CD4-positive, alpha-beta memory T cell (primary cell): ENCODE measurements at places on chromosomes 5 and 9. TPM values are rescaled to one million over a fixed set of nuclear protein-coding genes. Genes with fewer than 3 reads are reported as not detected.

DNA sequence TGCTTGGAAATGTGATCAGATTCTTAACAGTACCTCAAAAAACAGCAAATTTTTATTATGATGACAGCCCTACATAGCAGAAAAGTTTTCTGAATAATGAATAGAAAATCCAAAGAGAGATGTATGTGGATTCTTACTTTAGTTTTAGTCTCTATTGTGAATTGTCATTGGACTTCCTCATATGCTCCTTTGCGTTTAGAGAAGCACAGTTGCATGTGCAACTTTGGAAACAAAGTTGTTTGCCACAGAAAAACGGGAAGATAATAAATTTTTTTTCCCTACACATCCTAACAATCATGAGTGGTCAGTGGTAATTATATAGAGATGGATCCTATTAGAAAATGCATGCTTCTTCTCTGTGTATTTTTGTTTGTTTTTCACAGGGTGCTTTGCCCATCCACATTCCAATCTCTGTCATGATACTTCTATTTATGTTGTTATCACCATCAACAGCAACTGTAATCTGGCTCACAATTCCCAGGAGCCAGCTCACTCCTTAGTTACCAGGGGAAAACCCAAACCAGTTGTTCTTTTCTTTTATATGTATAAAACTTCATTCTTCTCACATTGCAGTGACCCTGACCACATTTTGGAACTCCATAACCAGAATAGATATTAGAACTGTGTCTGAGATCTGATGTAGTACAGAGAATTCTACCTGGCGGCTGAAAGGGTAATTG, 118.7 kb downstream of the NDUFS4 start:
- DNase-seq: no peak

- no peak for DNase-seq
Observed at GRCh38 chr5:54969856-54970828, 15.3 kb downstream of the ESM1 start.

The SPACA9 gene
- total RNA-seq: 1.8 TPM

The MYO10 gene
- 0.17 TPM for total RNA-seq

The GNA14 gene
- not detected for total RNA-seq
